Neural progenitor cell (in vitro differentiated cells): ENCODE measurements at places on chromosomes 12 and 14. TPM values are rescaled to one million over a fixed set of nuclear protein-coding genes. Genes with fewer than 3 reads are reported as not detected.
A peak's percentile ranks its signal among the peaks of the same experiment; 100 is the strongest.

DNA sequence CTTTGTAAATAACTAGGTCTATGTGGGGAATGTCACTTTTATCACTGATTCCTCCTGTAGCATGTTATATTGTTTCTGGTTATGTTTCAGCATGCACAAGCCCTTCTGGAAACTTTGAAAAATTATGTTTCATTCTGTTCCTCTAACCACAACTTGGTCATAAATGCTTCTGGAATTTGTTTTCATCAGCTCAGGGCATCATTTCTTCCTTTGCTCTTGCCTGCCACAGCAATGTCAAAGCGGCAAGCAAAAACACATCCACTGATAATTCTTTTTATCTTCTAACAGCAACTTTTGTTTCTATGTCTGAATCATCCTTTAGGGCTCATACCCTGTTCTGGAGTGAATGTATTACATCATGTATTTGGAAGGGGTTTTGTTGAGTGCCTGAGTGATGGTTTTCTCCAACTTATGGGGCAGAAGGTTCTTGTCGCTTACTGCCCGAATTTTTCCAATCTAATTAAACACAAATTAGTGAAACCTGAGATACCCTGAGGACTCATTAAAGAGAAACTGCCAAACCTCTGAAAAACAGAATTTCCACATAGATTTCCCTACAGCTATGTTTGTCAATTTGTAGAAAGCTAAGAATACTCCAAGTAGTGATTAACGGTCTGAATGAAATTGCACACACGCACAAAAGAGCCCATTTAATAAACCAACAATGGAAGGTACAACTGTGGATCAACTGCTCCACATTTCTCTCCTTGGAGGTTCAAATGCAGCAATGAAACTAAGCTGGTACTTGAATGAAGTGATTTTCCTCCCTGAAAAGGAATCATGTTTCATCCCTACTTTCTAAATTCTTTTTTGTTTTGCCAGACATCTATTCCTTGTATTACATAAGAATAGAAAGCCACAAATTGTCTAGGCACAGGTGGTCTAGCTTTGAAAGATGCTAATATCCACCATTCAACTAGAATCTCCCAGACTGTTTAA is 173.5 kb upstream of the KRR1 start:
- no peak for DNase-seq

- no peak for DNase-seq
Observed at GRCh38 chr14:58292187-58292586, 6.2 kb upstream of the ARID4A start.

- no peak for DNase-seq
Observed at GRCh38 chr12:121511916-121512315, 68.9 kb downstream of the KDM2B start.

DNA sequence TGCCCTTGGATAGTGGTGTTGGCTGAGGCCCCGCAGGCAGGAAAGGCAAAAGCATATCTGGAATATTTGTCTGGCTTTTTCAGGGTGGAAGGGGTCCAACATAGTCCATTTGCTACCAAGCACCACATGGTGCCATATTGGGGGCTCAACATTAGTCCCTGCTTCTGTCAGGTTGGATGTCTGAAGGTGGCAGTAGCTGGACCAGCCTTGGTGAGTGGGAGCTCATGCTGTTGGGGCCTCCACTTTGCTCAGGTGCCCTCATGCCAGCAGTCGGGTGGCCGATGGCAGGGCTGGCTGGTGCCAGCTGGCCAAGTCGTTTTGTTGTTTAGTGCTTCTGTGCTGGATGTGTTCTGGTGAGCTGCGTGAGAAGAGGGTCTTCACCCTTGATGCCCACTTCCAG is 135.3 kb downstream of the PAPOLA start:
- DNase-seq = no peak

DNA sequence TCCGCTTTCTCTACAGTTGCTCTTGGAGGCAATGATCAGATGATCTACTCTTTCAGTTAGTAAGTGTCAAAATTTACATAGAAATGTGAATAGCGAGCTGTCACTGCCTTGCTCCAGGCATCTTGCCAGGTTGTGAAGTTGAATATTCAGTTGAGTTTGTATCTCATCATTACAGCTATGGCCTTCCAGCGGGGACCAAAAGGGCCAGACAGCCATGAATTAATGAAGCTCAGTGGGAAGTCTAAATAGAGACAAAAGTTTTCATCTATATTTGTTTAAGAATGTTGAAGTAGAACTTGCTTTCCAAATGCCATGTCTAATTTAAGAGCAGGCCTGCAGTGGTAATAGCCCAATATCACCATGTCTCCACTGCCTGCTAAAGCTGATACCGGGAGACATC is 387.8 kb downstream of the FLRT2 start:
- DNase-seq = no peak

DNA sequence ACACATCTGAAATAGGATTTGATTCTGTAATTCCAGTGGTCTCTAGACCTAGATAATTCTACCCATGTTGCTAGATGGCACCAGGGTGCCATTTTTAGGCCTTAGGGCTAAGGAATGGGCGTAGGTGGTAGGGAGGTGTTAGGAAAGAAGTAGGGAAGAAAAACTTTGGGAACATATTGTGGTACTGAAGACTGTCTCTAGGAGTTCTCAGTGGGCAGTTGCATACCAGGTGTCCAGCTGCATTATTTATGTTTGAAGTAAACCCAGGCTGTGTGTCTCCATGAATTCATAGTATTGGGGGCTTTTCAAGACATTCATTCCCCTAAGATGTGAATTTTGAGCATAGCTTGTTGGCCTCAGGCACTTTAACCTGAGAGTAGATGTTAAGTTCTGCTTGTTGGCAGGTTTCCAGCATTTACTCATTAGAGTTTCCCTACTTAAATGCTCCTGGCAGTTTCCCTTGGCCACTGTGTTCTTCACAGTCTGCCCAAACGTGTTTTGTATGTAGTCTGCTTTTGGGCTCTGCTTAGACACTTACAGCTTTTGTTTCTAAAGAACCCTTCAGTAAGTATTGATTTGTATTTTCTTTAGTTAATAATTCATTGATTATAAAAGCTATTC is 31.5 kb upstream of the CCT2 start:
- DNase-seq = no peak

GRCh38 chr12:39574785-39575497 is 44.7 kb downstream of the ABCD2 start:
- DNase-seq = no peak

GRCh38 chr14:37580146-37580545 is 14.9 kb downstream of the FOXA1 start:
- DNase-seq = no peak

GRCh38 chr12:109811624-109811995 is 21.6 kb downstream of the TRPV4 start:
- DNase-seq = no peak

DNA sequence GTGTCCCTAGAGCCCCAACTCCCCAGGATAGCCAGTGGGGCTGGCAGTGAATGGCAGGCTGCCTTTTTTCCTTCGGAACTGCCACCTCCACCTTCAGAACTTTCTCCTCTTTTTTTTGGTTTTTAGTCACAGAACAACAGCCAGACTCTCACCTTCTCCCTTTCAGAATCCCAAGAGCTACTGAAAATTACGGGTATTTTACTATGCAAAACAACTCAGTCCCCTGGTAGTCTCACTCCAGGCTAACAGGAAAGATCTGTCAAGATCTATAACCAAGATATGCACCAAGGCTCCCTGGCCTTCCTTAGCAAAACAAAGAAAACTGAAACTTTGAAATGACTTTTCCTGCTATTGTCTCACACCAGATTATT is 12.5 kb downstream of the PLEKHG6 start:
- DNase-seq = no peak

DNA sequence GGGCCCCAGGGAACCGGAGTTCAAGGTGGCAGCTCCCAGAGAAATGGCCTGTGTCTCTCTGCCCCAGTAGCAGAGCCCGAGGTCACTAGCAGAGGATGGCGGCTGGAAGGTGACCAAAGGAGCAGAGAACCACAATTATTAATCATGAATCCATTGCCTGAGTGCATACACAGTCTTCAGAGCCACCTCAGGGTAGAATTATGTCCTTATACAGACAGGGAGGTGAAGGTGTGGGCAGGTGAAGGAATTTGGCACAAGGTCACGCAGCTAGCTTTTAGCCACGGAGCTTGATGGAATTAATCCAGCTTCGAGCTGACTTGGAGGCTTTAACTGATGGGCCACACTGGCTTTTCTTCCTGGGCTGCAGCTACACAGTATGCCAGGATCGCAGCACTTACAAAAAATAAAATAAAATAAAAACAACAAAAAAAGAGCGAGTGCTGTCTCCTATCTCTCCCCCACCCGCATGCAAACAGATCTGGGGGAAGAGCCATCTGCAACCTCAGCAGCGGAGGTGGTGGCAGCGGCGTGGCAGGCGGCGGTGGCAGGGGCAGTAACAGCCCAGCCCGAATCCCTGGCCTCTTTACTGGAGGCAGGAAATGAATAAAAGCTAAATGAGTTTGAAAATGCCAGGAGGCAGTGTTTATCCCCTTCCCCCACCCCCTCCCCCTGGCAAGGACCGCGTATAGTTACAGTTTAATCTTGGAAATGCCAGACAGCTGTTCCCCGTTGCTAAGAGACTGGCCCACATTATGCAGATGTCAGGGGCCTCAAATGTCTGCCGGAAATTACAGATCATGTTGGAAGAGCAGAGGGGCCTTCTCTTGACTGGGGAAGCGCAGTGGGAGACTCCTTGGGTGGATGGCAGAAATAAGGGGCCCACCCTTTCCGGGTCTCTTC is 93.5 kb downstream of the LRRC74A start:
- DNase-seq = no peak

DNA sequence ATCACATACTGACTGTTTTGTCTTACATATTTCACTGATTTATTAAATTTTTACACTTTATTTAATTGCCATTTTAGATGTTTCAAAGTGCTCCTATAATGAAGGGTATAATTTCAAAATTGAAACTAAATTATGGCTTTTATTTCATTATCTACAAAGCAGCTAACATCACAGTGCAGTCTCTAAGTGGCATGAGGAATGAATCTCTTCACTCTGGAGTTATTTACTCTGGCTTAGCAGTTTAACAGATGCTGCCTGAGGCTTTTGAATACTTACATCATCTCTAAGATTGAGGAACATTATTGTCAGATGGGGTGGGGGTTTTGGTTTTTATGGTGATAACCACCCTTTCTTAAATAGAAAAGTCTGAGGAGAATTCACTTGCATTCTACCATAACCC is 386.4 kb downstream of the TRHDE start:
- no peak for DNase-seq

- DNase-seq = no peak
Observed at GRCh38 chr12:50655374-50655921, 108.5 kb upstream of the ATF1 start.

DNA sequence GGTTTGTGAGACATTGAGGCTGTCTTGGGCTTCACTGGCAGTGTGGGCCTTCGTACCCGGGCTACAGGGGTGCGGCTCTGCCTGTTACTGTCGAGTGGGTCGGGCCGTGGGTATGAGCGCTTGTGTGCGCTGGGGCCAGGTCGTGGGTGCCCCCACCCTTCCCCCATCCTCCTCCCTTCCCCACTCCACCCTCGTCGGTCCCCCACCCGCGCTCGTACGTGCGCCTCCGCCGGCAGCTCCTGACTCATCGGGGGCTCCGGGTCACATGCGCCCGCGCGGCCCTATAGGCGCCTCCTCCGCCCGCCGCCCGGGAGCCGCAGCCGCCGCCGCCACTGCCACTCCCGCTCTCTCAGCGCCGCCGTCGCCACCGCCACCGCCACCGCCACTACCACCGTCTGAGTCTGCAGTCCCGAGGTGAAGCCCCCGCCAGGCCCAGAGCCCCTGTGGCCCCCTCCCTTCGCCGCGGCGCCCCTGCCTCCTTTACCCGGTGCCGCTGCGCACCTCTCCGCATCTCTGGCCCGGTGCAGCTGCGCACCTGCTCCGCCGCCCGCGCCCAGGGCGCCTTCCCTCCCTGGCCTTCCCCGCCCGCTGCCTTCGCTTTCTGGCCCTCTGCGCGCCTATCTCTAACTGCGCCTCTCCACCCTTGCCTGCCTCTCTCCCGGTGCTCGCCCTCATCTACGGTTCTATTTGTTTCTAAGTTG is at the start of gene ENO2:
Gene ENO2, plus strand, starts transcription at position 335 of the 701 bp plus-strand sequence. CDS start 1,253 bp downstream, outside the sequence.
- DNase-seq = peak; percentile 79

GRCh38 chr14:61296719-61297502 is 15.8 kb upstream of the TMEM30B start:
- no peak for DNase-seq

- peak; percentile 94 for DNase-seq
Observed at GRCh38 chr14:23056956-23057756, at the start of gene CDH24. CDH24 (minus strand) TSS chr14:23057520; CDS start chr14:23055733, 1,787 bp downstream.

- DNase-seq = no peak
Observed at GRCh38 chr14:104316723-104317491, 178.5 kb downstream of the KIF26A start.

DNA sequence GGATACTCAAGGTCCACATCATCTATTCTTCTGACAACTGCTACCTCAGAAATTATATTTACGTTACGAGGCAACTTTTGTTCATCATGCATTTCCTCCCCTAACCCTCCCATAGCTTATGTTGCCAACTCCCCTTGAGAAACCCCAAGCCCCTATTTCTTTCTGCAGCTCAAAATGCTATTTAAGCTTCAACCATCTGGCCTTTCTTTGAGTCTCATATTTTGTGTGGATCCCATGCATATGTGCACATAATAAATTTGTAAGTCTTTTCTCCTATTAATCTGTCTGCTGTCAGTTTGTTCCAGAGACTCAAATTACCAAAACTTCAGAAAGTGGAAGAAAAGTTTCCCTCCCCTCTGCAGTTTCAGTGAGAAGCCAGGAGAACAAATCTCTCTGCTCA is 444.1 kb downstream of the TRHDE start:
- no peak for DNase-seq

DNA sequence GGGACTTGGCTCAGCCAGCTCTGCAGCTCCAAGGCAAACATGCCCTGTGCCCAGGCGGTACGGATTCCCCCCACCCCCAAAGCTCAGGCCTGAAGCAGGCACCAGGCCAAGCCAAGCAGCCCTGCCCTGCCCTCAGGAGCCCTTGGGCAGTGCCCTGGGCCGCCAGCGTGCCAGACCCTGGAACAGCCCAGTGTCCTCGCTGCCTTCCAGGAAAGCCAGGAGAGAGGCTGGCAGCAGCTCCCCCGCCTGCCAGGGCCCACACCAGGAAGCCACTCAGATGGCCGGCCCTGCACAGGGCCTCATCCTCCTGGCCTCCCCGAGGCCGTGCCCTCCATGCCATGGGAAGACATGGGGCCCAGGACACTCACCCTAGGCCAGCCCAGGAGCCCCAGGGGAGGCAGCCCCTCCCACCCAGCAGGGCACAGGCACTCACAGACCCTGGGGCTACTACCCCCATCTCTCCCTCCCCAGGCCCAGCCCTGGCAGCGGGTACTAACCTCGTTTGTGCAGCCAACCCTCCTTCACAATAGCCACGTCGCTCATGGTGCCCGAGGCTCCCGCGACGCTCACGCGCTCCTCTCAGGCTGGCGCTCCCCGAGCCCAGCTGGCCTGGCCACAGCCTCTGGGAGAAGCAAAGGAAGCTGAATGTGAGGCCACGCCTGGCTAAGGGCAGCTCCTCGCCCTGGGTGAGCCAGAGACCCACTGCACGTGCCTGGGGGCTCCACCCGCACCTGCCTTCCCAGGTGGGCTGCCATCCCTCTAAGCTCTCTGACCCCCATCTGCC is 3.3 kb downstream of the AKT1 start:
- DNase-seq = no peak

Gene HELB
- 4.6 and 10.7 TPM in 2 replicates for total RNA-seq

Gene MORN3
- total RNA-seq = 0.19 and 1.3 TPM in 2 replicates

Gene MYO1A
- 0.19 TPM in 1 of 2 replicates, not detected in the other for total RNA-seq

Gene RASAL1
- total RNA-seq = 0.50 and 1.4 TPM in 2 replicates

Gene CDH24
- total RNA-seq = 15.0 and 35.9 TPM in 2 replicates

Gene P2RX2
- 0.15 TPM in 1 of 2 replicates, not detected in the other for total RNA-seq

Gene FAM186B
- 0.25 TPM in 1 of 2 replicates, not detected in the other for total RNA-seq

Gene CYP27B1
- 0.17 and 0.99 TPM in 2 replicates for total RNA-seq

Gene RAD51AP1
- total RNA-seq = 130 and 189 TPM in 2 replicates

Gene ABCC9
- not detected in 2 replicates for total RNA-seq

Gene CACNA2D4
- total RNA-seq = 3.0 and 8.5 TPM in 2 replicates

Gene TAS2R7
- not detected in 2 replicates for total RNA-seq

Gene SAMD15
- 2.2 and 2.4 TPM in 2 replicates for total RNA-seq

Gene RITA1
- 13.7 and 22.5 TPM in 2 replicates for total RNA-seq
